ENCODE measurements at places on chromosomes 12 and 14. TPM values are rescaled to one million over a fixed set of nuclear protein-coding genes. Genes with fewer than 3 reads are reported as not detected.

ULK1 gene
- 44.2 TPM for total RNA-seq

CCDC196 gene
- total RNA-seq: not detected

KITLG gene
- 12.3 TPM for total RNA-seq

RNASE7 gene
- total RNA-seq: not detected

TAS2R8 gene
- total RNA-seq: not detected

STXBP6 gene
- total RNA-seq: 1.9 TPM

E2F7 gene
- total RNA-seq: 10.3 TPM

GXYLT1 gene
- 17.2 TPM for total RNA-seq

TDRD9 gene
- not detected for total RNA-seq

ADCY6 gene
- 11.4 TPM for total RNA-seq

ACVRL1 gene
- 0.30 TPM for total RNA-seq

RAB35 gene
- total RNA-seq: 63.0 TPM

TMEM179 gene
- 0.10 TPM for total RNA-seq

LYZ gene
- 0.26 TPM for total RNA-seq

RERGL gene
- total RNA-seq: not detected

CCDC38 gene
- 0.09 TPM for total RNA-seq

Data from A549 treated with DMSO at 1 μM for 4 hours (cell line).